ENCODE measurements at places on chromosomes 6 and 20.

DNA sequence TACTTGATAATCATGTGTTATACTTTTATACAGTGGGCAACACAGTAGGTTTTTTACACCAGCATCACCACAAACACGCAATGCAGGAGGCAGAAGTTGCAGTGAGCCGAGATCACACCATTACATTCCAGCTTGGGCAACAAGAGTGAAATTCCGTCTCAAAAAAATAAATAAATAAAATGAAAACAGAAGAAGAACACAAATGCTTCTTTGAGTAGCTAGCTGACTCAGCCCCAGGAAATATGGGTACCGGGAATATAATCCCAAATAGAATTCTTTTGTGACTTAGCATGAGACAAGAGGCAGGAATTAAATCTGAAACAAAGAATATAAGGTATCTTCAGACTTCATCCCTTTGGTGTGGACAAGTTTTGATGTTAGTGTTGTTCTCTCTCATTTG is 164.2 kb upstream of the ATXN1 start:
- no peak for DNase-seq

- DNase-seq: no peak
Measured at GRCh38 chr6:43127180-43127579, 43.9 kb upstream of the SRF start.

DNA sequence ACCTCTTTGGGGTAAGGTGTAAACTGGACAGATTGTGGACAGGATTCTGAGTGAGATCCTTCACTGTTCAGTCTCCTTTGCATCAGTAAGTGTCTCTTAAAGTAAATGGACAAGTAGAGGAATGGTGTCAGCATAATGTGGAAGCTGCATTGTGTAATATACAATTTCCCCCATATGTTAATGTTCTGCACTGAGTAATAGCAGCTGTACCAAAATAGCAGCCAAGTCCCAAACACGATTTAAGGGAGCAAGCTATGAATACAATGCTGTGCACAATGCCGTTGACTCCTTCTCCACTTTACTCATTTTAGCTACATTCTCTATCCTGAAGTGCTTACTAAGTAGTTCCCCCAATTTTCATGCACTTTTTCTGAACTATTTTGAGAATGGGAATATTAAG is 21.1 kb upstream of the TRIM26 start:
- no peak for DNase-seq

GRCh38 chr6:121881974-121882667 is 446.7 kb downstream of the GJA1 start:
- DNase-seq: no peak

- DNase-seq: no peak
Measured at GRCh38 chr20:50144362-50144761, 9.2 kb downstream of the PEDS1 start.

GRCh38 chr6:136085370-136086115 is 164.6 kb downstream of the MTFR2 start:
- no peak for DNase-seq

GRCh38 chr20:51322164-51322707 is 220.3 kb downstream of the NFATC2 start:
- no peak for DNase-seq

DNA sequence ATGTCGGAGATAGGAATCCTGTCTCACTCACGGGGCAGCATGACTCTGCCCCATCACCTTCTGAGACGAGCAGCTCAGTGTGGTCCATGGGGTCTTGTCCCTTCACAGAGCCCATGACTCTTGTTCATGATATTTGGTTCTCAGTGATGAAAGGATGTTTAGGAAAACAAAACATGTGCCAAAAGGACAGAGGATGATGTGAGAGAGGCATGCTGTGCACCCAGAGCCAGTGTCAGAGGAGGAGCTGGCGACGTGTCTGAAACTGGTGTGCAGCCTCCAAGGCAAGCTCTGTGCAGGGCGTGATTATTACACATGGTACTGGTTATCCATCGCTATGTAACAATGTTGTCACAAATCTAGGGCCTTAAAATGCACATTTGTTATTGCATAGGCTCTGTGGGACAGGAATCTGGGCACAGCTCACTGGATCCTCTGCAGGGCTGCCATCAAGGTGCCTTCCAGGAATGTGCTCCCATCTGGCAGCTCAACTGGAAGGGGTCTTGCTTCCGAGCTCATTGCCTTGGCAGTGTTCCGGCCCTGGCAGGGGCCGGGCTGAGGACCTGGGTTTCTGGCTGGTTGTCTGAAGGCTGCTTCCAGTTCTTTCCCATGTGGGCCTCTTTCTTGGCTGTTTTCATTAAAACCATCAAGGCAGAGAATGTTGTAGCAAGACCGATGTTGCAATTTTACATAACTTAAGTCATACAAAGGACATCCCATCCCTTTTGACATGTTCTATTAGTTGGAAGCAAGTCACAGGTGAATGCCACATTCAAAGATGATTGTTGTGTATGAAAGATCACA is 175.4 kb downstream of the ERMARD start:
- no peak for DNase-seq

DNA sequence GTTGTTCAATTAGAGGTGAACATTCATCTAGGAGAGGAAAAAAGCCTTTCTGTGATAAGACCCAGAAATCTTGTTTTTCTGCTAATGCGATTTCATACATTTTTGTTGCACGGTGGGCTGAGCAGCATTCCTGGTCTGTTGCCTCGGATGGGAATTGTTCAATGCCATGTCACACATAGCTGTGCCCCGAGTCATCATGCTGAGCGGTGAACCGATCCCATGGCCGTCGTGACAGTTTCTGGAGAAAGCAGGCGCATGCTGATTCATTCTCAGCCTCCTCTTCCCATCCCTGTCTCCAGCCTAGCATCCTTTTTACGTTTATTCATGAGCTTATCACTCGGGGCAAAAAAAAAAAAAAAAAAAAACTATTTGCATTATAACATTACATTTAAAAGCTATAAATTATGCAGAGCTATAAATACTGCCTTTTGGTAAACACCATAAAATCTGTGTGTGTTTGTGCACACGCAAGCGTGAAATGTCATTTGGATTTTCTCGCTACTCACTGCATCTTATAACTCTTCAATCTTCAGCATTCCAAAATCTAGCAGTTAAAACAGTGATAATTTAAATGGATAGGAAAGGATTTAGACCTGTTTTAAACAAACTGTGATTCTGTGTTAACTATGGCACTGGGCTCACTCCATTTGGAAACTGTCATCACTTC is 58.9 kb upstream of the IFNGR1 start:
- DNase-seq: no peak

- DNase-seq: no peak
Measured at GRCh38 chr6:84553527-84553926, 210.9 kb downstream of the TBX18 start.

DNA sequence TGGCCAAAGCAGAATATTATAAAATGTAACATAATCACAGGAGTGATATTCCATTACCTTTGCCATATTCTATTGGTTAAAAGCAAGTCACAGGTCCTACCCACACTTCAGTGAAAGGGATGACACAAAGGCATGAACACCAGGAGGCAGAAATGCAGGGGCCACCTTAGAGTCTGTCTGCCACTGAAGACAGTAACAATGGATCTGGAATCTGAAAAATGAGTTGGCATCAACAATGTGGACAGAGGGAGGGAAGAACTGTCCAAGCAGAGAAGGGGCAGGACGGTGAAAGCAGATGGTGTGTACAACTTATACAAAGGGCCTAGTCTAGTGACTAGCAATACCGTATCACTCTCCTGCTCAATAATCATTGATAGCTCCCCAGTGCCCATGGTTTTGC is 6.6 kb upstream of the LPIN3 start:
- DNase-seq: no peak

- DNase-seq: no peak
Measured at GRCh38 chr6:163729127-163729872, 314.8 kb downstream of the QKI start.

- no peak for DNase-seq
Measured at GRCh38 chr6:21970569-21971300, 326.1 kb downstream of the PRL start.

DNA sequence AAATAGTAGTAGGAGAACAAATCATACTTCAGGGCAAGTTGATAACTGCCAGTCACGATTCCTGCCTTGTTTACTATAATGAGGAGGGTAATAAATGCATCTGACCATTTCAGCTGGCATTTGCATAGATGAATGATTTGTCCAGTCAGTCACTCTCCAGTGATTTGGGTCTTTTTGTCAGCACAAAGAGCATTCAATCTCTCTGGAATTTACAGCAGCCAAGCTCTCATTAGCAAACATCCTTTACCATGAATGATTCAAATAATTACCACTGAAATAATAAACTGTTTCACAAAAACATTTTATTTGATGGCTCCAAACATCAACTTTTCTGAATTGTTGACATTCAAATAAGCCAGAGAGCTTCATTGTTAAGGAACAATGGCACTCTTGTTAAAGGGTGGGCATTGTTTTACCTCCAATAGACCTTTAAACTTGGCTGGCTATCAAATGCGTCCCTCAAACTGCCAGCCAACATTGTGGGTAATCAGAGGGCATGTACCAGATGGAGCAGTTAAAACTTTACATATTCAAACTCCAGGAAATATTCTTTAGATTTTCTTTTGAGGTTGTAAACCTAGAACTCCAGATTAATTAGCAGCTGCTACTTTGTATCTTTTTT is 30.0 kb upstream of the FBXL4 start:
- DNase-seq: no peak

DNA sequence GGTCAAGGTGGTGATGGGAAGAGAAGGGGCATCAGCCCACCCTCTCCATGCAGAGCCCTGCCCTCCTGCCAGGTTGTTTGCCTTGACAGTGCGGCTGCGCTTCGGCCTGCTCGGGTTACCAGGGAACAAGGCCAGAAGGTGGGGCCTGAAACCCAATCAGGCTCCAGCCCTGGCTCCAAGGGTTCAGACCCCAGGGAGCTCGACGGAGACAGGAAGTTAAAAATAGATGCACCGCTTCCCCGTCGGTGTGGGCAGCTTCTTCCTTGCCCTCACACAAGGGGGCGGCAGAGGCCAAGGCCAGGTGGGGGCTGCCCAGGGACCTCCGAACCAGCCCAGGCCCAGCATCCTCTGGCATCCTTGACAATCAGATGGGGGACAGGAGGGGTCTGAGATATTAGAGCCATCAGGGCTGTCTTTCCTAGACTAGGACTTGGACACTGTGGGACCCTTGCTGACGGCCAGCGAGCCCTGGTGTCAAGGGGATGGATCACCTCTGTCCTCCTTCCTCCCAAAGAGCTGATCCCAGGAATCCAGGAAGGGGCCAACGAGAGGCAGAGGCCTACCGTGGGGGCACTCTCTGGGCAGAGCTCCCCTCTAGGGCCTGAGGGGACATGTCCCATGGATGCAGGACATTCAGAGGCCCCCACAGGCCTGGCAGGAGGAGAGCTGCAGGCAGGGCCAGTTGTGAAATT is 65.2 kb downstream of the RIPOR3 start:
- no peak for DNase-seq

DNA sequence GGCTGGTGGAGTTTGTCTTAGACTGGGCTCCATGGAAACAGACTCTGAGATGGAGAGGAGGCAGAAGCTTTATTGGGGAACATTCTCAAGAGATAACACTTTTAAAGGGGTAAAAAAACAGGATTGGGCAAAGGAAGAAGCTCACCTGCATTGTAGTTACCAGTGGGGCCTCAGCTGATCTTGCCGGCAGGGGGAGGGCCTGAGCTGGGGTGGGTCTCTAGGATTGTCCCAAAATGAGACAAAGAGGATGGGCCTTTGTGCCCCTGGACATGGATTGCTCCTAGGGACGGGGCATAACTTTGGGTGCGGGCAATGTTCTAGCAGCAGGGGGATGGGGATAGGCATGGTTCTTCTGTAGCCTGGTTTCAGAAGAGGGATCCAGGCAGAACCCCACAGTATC is 12.5 kb downstream of the SGK2 start:
- no peak for DNase-seq

- no peak for DNase-seq
Measured at GRCh38 chr6:40431706-40432105, 155.5 kb downstream of the LRFN2 start.

GRCh38 chr20:528923-529604 is 14.5 kb downstream of the CSNK2A1 start:
- DNase-seq: no peak

GRCh38 chr6:140784573-140784972 is 1348.2 kb upstream of the GJE1 start:
- no peak for DNase-seq

GRCh38 chr6:166207284-166207561 is 39.6 kb upstream of the TBXT start:
- DNase-seq: no peak

DNA sequence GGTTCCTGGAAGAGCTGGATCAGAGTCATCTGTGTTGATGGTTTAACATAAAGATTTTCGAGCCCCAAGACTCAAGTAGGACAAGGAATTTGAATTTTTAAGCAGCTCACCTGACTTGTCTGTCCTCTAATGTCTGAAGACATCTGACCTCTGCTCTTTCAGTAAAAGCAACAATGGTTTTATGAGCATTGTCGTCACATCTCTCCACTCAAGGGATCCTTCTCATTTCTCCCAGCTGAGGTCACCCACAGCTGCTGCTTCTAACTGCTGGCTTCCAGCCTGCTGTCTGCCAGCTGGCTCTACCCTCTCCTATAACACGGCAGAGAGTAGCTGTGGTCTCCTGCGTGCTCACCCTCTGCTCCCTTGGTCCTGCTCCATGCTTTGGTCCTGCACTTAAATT is 24.7 kb upstream of the HDAC2 start:
- DNase-seq: no peak

GRCh38 chr20:8005575-8006366 is 13.8 kb downstream of the TMX4 start:
- no peak for DNase-seq

GRCh38 chr20:51120868-51121267 is 98.0 kb upstream of the KCNG1 start:
- no peak for DNase-seq

DNA sequence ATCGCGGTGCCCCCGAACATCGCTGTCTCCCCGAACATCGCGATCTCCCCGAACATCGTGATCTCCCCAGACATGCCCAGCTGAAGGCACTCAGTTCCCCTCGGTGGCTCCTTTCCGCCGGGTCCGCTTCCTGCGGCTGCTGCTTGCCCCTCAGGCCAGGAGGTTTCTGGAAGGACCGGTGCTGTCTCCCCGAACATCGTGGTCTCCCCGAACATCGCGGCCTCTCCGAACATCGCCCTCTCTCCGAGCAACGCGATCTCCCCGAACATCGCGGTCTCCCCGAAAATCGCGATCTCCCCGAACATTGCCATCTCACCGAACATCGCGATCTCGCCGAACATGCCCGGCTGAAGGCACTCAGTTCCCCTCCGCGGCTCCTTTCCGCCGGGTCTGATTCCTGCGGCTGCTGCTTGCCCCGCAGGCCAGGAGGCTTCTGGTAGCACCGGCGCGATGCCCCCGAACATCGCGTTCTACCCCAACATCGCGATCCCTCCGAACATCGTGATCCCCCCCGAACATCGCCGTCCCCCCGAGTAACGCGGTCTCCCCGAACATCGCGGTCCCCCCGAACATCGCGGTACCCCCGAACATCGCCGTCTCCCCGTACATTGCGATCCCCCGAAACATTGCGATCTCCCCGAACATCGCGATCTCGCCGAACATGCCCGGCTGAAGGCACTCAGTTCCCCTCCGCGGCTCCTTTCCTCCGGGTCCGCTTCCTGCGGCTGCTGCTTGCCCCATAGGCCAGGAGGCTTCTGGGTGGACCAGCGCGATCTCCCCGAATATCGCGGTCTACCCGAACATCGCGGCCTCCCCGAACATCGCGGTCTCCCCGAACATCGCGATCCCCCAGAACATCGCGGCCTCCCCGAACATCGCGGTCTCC is 808 bp downstream of the ULBP1 start:
- DNase-seq: no peak
